ENCODE measurements at places on chromosomes 6 and 20.

DNA sequence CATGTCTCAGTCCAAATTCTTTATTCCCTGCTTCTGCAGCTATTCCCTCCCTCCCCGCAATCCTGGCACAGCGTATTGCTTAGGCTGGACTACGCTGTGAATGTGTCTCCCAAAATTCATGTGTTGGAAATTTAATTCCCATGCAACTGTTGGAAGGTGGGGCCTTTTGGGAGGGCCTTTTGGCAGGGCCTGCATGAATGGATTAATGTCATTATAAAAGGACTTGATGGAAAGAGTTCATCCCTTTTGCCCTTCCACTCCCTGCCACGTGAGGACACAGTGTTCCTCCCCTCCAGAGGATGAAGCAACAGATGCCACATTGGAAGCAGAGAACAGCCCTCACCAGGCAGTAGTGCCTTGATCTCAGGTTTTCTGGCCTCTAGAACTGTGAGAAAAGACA lies 20.4 kb upstream of the NOTCH4 start:
- DNase-seq = no peak

GRCh38 chr6:145257704-145258103 lies 477.6 kb downstream of the EPM2A start:
- no peak for DNase-seq

GRCh38 chr6:141097471-141097870 lies 1035.3 kb upstream of the GJE1 start:
- no peak for DNase-seq

DNA sequence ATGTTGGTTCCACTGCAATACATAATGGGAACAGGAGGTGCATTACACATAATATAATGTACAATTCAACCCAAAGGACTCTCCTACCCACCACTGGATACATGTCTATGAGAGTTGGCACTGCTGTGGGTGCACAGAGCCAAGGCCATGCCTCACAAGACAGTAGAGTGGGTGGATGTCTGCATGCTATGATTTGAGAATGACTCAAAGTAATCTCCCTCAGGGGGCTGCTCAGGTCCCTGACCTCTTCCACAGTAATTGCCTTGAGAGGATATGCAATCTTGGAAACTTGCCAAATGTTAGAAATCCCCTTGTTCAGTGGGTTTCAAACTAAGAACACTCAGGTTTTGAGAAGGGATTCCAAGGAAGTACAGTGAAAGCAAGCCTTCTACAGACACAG lies 79.0 kb downstream of the ANKEF1 start:
- DNase-seq = no peak

DNA sequence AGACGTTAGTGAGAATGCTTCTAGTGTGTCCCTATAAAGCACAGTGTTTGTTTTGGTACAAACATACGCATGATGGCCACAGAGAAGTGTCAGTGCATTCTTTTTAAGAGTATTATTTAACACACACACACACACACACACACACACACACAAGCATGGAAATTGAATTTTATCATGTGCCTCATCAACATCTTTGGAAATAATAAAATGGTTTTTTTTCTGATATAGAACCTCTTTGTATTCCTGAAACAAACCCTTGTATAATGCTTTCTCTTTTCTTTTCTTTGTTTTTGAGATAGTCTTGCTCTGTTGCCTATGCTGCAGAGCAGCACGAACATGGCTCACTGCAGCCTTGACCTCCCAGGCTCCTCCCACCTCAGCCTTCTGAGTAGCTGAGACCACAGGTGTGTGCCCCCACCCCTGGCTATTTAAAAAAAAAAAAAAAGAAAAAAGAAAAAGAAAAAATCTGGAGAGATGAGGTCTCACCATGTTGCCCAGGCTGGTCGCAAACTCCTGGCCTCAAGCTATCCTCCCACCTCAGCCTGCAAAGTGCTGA lies 116.2 kb upstream of the SYNDIG1 start:
- no peak for DNase-seq

- DNase-seq = no peak
Measured at GRCh38 chr20:61322151-61322865, 70.2 kb downstream of the CDH4 start.

DNA sequence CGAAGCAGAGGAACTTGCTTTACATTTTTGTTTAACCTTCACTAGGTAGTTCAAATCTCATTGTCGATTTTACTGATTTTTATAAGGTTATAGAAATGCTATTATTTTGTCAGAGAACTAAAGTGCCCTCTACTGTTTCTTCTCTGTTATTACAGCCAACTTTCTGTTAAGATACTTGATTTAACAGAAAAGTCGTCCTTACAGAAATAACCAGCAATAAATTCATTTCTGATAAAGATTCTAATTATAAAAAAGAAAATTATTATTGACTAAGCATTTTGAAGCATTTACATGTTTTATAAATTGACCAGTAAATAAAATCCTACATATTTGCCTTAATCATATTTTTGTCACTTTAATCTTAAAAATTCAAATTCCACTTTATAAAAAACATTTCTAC lies 60.8 kb downstream of the OGFRL1 start:
- no peak for DNase-seq

- DNase-seq = no peak
Measured at GRCh38 chr20:63617092-63617875, 9.6 kb downstream of the GMEB2 start.

GRCh38 chr6:128892079-128892478 lies 9.1 kb downstream of the LAMA2 start:
- no peak for DNase-seq

GRCh38 chr6:26199773-26200764 lies 112.8 kb downstream of the HFE start:
- no peak for DNase-seq

DNA sequence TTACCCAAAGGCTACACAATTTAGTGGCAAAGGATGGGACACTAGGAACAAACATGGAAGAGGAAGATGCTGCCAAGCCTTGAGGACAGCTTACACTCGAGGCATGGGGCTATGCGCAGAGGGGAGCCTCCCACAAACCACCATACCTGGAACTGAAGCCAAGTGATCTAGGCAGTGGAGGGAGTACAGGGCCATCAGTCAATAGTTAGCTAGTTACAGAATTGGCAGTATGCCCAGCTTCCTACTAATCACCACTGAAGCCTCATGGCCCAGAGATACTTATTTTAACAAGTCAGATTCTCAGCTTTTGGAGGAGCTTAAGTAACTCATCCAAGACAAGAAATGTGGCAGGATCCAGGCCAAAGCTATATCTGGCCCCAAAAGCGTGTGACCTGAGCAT lies 226.6 kb upstream of the MOCS1 start:
- DNase-seq = no peak

- DNase-seq = no peak
Measured at GRCh38 chr20:9236458-9236857, 167.6 kb downstream of the PLCB4 start.

GRCh38 chr6:161235776-161236633 lies 37.9 kb downstream of the AGPAT4 start:
- no peak for DNase-seq

DNA sequence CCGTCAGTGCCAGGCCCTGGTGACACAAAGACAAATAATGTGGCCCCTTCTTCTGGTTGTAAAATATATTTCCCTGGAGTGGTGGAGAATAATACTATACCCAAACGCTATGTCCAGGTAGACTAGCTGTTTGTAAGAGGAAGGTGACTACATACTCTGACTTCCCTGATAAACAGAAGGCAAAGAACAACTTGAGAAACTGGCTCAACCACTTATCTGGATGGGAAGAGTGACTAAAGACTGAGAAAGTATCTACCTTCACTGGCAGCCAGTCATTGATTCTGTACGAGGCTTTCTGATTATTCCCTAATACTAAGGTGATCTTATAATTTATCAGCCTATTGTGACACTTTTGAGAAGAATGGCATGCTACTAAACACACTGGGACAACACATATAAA lies 569.7 kb downstream of the EPHA7 start:
- no peak for DNase-seq

DNA sequence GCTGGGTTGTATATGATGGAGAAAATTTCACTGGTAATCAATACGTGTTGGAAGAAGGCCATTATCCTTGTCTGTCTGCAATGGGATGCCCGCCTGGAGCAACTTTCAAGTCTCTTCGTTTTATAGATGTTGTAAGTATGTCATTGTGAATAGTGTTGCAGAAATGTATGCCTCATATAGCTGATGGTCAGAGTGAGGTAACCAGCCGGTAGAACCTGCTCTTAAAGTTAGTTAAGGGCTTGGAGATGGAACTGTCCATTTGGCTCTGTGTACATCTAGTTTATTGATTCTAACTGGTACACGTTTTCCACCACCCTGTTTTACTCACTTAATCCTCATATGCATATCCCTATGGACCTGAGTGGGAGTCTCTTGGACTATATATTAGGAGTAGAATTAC lies 73.5 kb downstream of the RTN4IP1 start:
- DNase-seq = no peak

- DNase-seq = no peak
Measured at GRCh38 chr6:10733863-10734262, 11.0 kb downstream of the TMEM14C start.

- DNase-seq = no peak
Measured at GRCh38 chr6:56003616-56004015, 128.2 kb upstream of the BMP5 start.

DNA sequence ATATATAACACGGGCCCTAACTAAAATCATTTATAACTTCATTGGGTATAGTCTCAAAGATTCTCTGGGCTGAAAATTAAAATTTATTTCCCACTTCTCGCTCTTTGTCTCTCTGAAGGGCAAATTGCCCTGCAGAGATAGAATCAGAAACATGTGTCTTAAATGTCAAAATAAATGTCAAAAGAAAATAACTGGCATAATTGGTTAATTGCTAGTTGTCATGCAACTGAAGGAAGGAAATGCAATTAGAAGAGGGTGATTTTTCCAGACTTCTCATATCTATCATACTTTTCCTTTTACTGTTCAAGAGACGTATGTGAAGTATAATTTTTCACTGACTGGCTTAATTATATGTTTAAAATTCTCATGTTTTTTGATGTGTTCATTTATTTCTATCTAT lies 80.3 kb upstream of the HMGCLL1 start:
- DNase-seq = no peak

- no peak for DNase-seq
Measured at GRCh38 chr6:42727627-42728026, 5.2 kb upstream of the PRPH2 start.

DNA sequence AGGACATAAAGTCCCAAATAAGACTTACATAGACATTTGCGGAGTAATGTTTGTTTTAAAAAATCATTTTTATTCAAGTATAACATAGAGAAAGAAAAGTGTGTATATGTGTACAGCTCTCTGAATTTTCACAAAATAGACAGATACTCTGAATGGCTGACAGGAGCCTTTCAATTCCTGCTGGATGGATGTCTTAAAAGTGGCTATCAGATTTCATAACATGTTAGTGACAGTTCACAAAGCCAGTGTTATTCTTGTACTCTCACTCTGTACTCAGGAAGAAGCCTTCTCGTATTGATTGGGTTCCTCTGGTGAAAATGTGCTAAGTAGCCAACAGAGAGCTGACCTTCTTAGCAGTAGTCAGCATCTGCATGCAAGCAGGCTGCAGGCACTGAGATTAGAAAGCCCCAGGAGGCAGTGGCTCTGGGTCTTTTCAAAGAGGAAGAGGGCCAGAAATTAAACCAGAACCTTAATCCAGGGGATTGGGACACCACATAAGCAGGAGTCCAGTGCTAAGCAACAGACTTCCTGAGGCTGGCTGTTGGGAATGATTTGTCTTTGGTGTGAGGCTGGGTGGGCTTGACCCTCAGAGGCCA lies 19.7 kb downstream of the SLC17A4 start:
- no peak for DNase-seq

GRCh38 chr6:137921823-137922222 lies 54.8 kb downstream of the TNFAIP3 start:
- DNase-seq = no peak
